ENCODE measurements at places on chromosomes 2 and 18.

DNA sequence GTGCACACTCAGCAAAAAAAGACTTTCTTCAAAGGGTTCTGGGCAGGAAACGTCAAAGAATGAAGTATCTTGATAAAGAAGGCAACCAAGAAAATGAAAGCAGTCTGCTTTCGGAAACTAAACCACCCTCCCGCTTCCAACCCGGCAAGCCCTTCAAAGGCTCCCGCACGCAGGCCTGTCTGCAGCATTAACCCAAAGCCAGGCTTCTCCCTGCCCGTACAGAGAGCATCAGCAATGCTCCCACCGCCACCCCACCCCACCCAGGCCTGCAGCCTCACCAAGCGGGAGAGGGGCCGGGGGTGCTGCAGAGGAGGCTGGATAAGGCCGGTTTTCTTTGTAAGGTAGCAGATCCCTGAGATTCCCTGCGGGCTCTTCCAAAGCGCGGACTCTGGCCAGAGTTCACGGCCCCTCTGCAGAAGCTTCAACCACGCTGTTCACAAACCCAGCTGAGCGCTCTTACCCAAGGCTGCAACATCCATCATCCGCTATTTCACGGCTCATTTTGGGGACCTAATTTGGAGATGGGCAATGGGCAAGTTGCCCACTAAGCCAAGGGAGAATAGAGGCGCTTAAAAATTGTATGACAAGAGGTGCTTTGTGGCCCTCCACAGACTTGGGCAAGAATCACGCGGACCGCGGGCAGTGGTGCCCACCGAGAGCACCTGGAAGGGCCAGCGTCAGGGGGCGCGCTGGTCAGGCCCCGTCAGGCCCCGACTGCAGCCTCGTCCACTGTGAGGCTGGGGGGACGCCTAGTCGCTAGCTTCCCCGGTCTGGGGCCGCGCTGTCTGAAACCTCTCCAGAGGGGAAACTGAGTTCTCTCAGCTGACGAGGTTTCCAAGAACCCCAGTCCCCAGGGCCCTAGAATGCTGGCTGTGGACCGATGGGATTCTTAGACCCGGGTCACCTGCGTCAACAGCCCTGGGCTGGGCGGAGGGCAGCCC, 225.4 kb upstream of the ID2 start:
- DNase-seq = peak; percentile 53

- no peak for DNase-seq
Observed at GRCh38 chr18:12532661-12533060, 124.9 kb downstream of the PRELID3A start.

DNA sequence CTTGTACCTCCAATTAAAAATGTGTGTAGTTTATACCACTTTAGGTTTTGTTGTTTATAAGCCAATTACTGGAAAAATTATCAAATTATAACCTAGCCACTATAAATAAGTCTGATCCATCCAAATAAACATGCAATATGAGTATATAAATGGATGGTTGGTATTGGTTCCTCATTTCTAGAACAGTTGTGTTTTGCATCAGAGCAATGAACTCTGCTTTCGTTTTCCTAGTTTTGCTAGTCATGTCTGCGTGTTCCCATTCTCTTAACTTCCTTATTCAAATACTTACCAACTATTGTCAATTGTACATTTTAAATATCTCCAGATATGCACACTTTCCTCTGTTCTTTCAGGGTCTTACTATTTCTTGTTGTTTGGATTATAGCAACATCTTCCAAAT, 641.7 kb downstream of the NR4A2 start:
- no peak for DNase-seq

GRCh38 chr2:129754831-129755230, 224.6 kb upstream of the RAB6C start:
- no peak for DNase-seq

DNA sequence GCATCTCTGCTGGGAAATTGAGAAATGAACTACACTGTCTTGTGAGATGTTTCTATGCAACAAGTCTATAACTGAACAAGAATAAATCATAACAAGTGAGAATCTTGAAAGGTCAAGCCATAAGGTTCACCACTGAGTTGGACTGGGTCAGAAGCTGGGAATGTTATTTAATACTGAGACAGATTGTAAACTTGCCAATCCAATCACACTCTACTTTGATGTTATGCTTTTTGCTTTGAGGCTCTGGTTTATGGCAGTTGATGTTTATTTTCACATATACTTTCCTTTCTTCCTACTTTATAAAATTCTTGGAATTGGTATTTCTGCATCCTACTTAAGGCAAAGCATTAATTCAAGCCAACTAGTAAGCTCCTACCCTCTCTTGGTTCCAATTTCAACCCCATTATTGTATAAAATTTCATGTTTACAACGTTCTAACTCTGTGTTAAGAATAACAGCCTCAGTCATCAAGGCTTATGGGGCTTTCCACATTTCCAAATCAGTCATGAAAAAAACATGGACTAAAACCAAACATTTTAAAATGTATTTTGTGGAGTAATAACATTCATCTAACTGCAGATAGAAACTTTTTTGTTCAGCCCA, 533.4 kb downstream of the NYAP2 start:
- no peak for DNase-seq

DNA sequence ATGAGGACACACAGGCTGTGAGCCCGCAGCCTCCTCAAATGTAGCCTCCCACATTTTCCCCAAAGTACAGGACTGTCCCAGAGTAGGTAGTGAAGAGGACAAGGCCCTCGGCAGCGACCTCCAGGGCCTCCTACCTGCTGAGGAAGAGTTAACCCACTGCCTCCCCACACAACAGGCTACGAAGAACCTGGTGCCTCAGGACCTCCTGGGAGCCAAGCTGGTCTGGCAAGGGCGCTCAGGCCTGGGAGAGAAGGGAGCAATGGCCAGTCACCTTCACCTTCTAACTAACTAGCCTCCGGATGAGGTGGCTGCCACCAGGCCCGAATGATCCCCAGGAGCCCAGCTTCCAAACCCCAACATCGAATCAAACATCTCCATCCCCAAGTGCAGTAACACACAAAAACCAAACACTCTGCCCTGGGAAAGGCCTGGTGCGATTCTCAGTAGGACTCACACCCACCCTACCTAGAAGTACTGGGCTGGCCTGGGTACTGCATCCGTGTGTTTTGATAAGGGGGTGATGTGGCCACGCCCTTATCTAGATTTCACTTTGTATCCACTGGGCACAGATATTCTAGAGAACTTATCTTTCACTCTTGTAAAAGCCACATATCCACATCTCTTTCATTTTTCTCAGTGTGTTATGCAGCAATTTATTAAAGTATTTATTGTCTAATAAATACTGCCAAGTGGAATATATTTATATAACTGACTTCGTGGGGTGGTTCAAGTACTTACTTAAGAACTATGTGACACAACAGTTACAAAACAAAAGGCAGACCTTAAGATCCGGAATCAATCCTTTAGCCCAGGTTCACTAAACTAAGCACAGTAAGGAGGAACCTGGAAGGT, 9.7 kb downstream of the ERFE start:
- DNase-seq = no peak

DNA sequence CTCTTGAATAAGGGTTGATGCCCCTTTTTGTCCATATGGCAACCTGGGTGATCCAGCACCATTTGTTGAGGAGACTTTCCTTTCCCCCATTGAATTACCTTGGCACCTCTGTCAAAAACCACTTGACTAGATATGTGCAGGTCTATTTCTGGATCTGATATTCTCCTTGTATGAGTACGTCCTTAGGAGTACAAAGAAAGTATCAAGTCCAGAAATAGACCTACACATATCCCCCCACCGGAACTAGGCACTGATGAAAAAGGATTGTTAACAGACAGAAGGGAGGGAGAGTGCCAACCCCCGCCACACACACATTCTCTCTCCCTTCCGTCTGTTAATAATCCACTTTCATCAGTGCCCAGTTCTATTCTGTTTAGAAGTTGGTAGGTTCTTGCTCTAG, 225.0 kb downstream of the TMEM163 start:
- no peak for DNase-seq

DNA sequence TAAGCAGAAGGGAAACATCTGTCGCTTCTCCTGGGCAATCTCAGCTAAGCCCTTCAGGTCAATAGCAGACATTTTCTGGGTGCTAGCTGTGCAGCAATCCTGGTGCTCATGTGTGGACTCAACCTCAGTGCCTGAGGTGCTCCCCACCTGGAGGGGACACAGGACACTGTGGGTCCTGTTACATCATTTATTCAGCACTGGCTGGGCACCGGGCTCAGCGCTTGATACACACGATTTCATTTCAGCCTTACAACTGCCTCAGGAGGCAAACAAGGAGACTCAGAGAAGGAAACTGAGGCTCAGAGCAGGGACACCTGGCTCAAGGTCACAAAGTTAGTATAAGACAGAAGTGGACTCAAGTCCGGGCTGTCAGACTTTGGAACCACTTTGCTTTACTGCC, 46.7 kb downstream of the MARCO start:
- DNase-seq = no peak

DNA sequence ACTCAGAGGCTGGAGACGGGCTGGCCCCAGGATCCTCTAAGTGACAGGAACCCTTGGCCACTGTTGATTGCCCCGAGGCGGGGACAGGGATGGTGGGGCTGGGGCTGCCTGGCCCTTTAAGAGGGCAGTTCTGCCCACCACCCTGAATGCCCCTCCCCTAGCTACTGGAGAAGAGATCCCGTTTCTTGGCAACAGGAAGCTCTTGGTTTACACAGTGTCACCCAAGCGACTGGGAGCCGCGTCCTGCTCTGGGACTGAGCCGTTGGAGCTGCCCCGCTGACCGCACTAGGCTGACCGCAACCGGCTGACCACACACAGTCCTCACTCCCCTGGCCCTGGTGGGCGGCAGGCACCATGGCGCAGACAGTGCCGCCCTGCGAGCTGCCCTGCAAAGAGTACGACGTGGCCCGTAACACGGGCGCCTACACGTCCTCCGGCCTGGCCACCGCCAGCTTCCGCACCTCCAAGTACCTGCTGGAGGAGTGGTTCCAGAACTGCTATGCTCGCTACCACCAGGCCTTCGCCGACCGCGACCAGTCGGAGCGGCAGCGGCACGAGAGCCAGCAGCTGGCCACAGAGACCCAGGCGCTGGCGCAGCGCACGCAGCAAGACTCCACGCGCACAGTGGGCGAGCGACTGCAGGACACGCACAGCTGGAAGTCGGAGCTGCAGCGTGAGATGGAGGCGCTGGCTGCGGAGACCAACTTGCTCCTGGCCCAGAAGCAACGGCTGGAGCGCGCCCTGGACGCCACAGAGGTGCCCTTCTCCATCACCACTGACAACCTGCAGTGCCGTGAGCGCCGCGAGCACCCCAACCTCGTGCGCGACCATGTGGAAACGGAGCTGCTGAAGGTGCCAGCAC, at the start of gene TEKT4:
TEKT4 (plus strand) TSS at position 205 of the 862 bp plus-strand sequence; CDS start at position 355, 150 bp downstream.
- DNase-seq = no peak

- no peak for DNase-seq
Observed at GRCh38 chr2:28558158-28558820, 62.4 kb downstream of the PLB1 start.

GRCh38 chr2:189676471-189676870, 2.0 kb downstream of the ANKAR start:
- no peak for DNase-seq

DNA sequence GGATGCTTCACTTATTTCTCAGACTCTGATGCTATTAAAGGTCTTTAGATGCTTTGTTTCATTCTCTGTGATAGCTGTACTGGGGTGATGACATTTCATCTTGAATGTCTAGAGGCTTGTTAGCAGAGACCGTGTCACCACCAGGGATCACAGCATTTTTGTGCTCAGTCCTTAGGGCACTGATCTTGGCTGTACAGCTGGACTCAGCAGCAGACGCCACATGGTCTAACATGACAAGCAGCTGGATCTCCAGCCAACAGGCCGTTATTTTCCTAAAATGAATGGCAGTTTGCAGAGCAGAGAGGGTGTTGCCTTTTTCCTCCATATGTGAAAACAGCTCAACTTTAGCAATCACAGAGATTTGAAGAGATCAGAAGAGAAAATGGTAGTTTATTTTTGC, 491.8 kb downstream of the CDH2 start:
- no peak for DNase-seq

GRCh38 chr2:177314722-177315264, 50.3 kb upstream of the NFE2L2 start:
- no peak for DNase-seq

GRCh38 chr2:181573140-181573736, 83.7 kb downstream of the CERKL start:
- DNase-seq = no peak

DNA sequence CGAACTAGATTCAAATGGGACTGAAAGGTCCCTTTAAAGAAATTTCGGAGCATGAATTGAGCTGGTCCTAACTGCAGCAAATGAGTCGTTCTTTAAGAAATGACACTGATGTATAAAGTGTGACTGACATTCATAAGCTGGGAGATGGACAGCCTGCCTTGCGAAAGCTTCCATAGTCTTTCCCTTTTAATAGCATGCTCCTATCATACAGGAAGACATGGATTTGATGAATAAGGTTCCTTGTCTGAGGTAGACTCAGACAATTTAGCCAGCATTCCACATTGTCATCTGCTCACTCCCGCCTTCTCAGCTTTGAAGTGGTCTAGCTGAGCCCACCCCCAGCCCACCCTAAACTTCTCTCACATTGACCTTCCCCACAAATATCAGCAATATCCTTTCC, 264.9 kb downstream of the TSN start:
- DNase-seq = no peak

DNA sequence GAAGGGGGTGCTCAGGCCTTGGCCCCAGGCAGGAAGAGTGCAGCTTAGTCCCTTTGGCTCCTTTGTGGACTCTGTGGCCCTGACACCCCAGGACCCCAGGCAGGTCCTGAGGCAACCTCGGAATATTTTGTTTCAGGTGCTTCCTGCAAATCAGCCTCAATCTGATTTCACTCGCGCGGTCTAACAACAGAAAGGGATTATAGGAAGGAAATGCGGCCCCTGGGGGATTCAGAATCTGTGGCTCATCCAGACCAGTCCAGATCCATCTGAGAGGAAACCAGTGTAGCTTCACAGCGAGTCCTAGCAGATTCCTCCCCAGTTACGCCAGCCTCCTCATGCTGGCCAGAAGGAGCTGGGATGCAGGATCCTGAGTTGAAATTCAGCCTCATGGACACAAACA, 59.5 kb upstream of the YWHAQ start:
- no peak for DNase-seq

DNA sequence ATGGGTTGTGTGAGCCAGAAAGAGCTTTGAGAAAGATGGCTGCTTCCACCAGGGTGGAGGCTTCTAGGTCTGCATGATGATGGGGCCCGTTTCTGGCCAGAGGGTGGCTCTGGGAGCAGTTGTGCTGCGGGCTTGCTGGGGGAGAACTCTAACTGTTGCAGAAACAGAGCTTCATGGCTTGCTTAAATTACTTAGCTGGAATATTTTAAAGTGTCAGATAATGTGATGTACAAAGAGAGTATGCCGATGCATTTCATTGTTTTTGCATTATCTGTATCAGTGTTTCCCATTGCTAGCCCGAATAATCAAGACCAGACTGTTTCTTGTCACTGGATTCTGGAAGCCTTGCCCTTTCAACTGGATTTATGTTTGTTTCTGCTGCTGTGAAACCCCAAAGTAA, 6.3 kb upstream of the DRC1 start:
- DNase-seq = no peak

DNA sequence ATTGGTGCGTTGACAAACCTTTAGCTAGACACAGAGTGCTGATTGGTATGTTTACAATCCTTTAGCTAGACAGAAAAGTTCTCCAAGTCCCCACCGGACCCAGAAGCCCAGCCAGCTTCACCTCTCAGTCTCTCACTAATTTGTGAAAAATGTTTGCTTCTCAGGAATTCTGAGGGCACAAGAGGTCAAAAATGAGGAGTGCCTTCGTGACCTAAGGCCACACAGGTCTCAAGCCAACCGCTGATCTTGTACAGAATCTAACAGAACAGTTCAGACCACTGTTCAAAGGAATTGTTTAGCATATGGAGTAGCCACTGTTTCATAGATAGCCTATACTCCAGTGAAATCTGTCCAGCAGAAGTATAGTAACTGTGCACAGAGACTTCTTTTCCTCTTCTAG, 29.8 kb upstream of the LRRC30 start:
- DNase-seq = no peak

Measured in activated naive CD4-positive, alpha-beta T cell treated with anti-CD3 and anti-CD28 coated beads, Interleukin-2, amount 50 U/mL, for 16 hours (primary cell).